ENCODE measurements at places on chromosomes 12 and 14.

DNA sequence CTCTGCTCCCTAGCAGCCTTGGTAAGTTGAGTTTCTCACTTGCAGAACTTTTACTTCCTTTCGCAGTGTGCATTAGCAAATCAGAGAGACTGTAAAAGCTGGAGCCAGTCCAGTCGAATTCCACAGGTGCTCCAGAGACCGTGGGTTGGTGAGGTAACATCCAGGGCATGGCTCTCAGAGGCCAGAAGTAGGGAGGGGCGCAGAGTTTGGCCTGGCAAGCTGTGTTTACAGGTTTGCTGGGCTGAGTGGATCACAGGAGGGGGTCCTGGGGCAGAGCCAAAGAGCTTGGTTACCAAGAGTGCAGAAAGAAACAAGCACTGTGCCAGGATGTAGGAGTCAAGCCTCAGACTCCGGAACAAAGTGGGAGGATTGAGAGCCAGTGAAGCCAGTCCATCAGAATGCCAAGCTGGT lies 10.2 kb upstream of the BHLHE41 start:
- DNase-seq: no peak

DNA sequence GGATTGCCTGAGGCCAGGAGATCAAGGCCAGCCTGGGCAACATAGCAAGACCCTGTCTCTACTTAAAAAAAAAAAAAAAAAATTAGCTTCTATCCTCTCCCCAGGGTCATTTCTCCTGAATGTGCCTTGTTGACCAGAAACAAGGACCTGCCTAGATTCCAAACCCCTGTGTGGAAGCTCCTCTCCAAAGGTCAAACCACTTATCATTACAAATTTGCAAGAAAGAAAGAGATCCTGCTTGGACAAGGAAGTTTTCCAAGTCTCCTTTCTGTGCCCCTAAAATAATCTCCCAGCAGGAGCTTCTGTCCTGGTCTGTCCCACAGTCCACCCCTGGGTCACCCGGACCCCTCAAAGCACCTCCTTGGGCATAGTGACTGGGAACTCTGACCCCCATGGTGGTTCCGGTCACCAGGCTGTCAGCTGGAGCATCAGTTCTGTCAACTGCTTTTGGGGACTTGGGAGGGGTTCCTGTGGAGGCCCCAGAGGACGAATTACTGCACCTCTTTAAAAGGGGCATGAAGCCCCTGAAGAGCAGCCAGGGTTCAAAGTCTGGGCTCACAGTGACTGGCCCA lies 38.4 kb downstream of the ACTN1 start:
- no peak for DNase-seq

GRCh38 chr14:57930241-57930975 lies 64.5 kb upstream of the SLC35F4 start:
- no peak for DNase-seq

- no peak for DNase-seq
Measured at GRCh38 chr12:19284658-19285057, 154.6 kb upstream of the AEBP2 start.

DNA sequence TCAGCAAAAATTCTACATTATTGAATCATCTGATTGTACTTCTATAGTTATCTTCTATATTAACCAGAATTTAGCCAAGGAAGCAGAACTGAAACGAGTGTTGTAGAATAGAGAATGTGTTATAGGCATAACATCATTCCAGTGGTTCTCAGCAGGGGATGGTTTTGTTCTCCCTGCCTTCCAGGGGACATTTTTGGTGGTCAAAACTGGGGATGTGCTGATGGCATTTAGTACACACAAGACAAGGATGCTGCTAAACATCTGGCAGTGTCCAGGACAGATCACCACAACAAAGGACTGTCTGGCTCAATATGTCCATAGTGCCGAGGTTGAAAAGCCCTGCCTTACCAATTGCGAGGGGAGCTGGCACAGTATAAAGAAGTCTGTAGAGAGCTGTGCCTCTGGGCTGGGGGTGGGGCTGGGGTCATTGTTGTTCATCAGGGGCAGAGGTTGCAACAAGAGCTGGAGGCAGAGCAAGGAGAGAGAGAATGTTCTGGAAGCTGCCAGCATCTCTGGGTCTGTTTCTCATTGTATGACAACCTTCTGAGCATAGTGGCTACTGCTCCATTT lies 1472.8 kb downstream of the AACS start:
- no peak for DNase-seq

- DNase-seq: no peak
Measured at GRCh38 chr14:33675415-33676130, 275.3 kb downstream of the EGLN3 start.

- no peak for DNase-seq
Measured at GRCh38 chr12:32533971-32534590, 134.7 kb downstream of the FGD4 start.

GRCh38 chr12:27424631-27425230 lies 21.8 kb upstream of the SMCO2 start:
- DNase-seq: no peak

- no peak for DNase-seq
Measured at GRCh38 chr12:20513189-20513588, 144.9 kb downstream of the PDE3A start.

- no peak for DNase-seq
Measured at GRCh38 chr14:99357151-99357915, 85.3 kb upstream of the BCL11B start.
